ENCODE measurements at places on chromosomes 16 and 17.
A peak's percentile ranks its signal among the peaks of the same experiment; 100 is the strongest.

GRCh38 chr16:67661886-67662652 is 1.3 kb downstream of the PARD6A start:
- DNase-seq, result no peak

DNA sequence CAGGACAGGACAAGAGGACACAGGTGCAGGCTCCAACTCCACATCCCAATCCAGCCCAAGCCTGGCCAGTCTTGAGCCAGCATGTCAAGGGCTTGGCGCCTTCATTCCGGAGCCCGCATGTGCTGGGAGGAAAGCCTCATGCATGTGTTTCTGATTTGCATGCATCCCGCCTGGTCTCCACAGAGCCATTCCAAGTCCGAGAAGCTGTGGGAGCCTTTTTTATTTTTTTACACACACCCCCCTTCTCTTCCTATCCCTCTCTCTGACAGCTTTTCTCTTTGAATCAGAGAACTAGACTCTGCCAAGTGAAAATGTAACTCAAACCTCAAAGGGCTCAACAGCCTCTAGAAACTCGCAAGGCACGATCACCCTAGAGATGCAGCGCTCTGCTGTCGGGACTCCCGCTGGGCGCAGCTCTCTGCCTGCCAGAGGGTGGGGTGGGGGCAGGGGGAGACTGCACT is 45.1 kb downstream of the NOG start:
- DNase-seq, result no peak

- no peak for DNase-seq
Measured at GRCh38 chr17:73083432-73083831, 9.1 kb downstream of the SLC39A11 start.

DNA sequence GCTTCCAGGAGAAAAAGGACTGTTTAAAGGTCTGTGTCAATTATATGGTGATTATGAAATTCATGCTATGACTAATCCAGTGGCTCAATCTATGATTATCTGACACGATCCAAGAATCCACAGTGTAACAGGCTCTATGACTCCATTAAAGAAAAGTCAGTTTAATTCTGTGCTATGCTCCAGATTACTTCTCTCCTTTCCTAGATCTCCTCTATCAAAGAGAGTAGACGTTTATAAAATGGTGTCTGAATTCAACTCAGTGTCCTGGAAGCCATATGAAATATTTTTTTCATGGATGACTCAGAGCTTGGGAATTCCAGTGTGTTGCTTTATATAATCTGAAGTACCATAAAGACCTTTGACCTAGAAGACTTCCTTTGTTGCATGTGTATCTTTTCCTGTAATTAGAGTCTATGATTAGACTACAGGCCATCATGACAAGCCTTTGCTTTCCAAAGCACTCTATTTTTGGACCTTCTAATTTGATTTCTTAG is 27.0 kb upstream of the NF1 start:
- no peak for DNase-seq

DNA sequence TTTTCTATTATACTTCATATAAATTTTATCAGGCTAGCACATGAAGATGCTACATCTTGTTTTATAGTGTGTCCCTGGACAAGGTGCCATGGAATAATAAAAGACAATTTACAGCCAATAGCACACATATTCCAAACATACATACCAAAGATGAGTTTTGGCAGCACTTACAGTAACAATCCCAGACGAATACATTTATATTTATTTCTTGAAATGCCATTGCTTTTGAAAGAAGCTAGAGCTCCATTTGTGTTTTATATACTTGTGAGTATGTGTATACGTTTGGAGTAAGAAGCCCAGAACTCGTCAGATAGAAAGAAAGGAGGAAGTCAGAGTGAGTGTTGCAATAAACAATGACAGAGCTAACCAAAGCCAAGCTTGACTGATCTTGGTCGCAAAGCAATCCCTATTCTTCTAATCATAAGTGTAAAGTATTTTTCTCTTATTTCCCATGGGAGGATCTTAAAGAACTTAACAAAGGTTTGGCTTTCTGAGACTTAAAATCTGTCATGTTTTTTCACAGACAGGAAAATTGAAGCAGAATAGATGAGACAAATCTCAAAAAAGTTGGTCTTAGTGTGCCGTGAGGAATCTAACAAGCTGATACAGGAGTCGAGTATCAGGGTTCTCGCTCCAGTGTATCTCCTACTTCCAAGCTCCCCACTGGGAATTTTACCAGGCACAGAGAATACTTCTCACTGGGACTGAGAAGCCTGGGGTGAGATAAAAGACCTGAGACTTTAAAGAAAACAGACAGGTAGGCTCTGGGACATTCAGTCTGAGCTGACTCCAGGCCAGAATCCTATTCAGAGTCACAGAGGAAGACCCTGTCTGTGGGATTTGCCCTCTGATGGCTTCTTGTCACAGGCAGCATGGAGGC is 175.4 kb downstream of the AATF start:
- DNase-seq, result no peak

DNA sequence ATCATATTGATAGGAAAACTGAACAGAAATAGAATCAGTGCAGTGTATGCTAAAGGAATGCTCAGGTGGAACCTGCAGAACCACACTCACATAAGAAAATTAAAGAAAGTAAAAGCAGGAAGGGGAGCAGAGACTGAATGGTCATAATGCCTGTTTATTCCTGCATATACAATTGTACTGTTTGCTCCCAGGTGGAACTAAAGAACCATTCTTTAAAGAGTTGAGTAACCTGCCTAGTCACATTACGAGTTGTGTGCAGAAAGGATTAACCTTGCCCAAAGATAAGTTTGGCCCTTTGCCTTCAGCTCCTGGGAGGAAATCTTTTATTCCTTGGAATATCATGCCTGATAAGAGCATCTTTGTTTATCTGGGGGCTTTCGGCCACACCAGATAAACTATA is 434.7 kb downstream of the KIF2B start:
- DNase-seq, result no peak

GRCh38 chr17:30388321-30389179 is 9.8 kb downstream of the CPD start:
- DNase-seq, result no peak

- no peak for DNase-seq
Measured at GRCh38 chr17:2745317-2746037, 4.0 kb downstream of the CCDC92B start.

DNA sequence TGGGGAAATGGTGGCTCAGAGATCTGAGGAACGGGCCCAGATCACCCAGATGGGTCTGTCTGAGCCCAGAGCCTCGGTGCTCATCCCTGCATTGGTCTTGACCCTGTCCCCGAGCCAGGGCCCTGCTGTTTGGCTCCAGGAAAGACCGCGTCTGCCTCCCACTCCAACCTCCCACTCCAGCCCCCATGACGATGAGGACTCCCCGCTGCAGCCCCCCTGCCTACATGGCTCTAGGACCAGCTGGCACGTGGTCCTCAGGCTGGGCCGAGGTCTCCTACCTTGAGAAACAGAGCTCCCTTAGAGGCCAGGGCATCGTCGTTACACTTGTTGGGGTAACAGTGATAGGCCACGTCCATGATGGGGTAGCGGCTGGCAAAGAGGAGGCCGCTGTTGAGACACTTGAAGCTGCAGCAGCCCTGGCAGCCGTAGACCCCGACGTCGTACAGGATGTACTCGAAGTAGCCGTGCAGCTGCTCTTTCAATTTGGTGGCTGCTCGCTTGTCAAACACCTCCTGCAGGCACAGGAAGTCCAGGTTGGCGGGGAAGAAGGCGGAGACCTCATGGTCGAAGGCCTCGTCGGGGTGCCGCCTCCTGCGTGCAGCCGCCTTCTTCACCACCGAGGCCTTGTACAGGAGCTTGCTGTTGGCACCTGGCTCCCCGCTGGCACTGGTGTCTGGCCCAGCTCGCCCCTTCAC is 59.9 kb downstream of the PRMT7 start:
- peak; percentile 80 for DNase-seq

- no peak for DNase-seq
Measured at GRCh38 chr17:79647456-79647915, 36.6 kb upstream of the RBFOX3 start.

DNA sequence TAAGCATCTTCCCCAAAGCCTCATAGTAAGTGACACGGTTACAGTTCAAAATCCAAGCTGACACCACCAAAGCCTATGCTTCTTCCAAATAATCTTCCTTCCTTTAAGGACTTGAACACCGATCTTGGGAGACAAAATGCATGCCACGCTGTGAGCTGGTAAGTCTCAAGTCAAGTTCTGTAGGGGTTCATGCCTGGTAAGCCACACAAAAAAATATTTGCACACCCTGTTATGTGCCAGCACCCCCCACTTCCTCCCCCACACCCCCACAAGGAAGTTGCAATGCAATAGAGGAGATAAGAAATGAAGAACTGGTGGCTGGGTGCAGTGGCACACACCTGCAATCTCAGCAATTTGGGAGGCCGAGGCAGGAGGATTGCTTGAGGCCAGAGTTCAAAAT is 5.6 kb downstream of the NOG start:
- DNase-seq, result peak; percentile 29

All from CD8-positive, alpha-beta T cell (primary cell).